Stimulated activated CD4-positive, alpha-beta T cell treated with anti-CD3 and anti-CD28 coated beads, Interleukin-4, amount 100 ng/mL, for 1 hour (primary cell): ENCODE measurements at places on chromosomes 1 and 21.

GRCh38 chr1:71019233-71019969 is 28.2 kb downstream of the PTGER3 start:
- no peak for DNase-seq

GRCh38 chr1:212700223-212700891 is 717 bp upstream of the BATF3 start:
- peak; percentile 70 for DNase-seq

DNA sequence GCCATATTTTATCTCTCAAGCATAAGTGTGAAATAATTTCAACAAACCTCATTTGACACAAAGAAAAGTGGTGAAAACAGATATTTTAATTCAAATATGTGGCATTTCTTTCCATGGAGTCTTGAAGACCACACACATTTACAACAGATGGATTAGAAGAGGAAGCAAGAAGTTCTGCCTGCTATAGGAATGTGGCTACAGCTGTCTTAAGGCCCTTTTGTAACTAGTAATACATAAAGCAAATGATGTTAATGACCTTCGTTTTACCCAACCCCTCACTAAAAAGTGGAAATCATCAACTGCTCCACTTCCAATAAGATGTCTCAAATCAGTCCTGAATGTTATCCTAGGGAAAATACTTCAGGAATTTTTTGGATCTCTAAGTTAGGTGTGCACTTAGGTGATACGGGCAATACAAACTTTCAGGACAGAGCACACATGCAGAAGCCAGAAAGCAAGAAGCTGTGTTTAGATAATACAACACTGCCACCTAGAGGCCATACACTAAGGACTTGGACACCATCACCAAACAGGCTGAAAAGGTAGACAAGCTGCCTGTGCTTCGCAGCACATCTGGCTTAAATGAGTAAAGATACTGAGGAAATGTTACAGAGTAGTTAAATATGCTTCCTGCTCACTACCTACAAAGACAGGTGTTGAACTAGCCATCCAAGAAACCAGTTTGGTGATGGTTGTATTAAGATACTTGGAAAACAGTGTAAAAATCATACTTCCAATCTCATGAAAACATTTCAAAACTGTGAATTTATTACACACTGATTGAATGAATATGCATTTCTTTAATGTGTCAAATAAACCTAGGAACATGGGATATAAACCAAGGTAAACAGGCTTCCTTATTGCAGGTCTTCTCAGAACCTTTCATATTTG is 24.4 kb downstream of the RRAGC start:
- no peak for DNase-seq

- DNase-seq = peak; percentile 69
Measured at GRCh38 chr1:18955441-18956192, 859 bp downstream of the IFFO2 start.

DNA sequence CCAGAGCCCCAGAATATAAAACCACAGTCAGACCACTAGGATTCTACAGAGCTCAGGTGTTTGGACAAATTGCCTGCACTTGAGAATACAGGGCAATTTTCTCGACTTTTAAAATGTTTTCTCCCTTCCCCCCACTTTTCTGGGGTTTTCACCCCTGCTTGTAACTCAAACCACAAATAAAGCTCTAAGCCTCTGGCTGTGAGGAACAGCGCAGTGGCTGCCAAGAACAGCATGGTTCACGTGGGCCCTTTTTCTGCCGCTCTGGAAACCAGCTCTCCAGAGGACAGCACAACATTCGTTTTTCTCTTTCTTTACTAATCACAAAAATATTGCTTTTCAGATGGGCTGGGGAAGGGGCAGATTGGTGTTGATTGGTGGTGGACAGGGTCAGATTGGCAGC is 102.2 kb upstream of the JUN start:
- no peak for DNase-seq

DNA sequence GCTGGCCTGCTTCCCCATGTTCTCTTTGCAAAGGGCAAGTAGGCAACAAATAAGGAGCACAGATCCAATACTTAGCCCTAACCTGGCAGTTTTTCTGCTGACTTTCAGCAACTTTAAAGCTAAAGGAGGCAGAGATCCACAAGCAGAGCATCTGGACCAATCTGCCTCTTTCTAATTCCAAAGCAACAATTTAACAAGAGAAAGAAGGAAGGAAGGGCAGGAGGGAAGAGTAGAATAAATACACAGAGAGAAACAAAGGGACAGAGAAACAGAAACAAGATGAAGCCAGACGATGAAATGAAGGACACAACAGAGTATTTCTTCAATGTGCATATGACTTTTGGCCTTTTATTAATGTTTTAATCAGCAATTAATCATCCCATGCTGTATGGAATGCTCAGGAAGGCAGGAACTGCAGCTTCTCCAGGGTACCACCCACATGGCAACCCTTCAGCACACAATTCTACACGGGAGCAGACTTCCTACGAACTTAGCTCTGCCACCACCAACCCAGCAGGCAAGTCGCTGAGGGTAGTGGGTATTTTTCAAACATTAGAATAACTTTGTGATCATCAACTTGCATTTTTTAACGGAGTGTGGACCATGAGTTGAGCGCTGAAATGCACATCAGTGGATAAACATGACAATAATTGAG is 15.3 kb downstream of the CLCC1 start:
- DNase-seq = no peak

- DNase-seq = no peak
Measured at GRCh38 chr21:33967086-33967571, 51.5 kb upstream of the ATP5PO start.

DNA sequence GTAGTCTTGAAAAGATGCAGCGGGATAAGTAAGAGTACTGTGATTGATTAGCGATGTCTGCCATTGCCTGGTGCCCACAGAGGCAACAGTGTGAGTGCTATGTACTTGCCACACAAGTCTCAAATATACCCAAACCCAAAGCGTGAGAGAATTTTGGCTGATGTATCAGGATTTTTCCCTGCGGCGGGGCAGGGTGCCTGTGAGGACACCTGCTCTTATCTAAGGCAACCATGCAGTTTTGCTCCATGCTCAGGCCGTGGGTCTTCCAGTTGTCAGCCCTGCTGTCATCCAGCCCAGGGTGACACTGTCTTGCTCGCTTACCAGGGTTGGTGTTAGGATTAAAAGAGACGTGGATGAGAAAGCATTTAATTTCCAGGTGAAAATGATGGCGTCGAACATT is 202.7 kb downstream of the PTPRU start:
- no peak for DNase-seq

GRCh38 chr1:62800825-62801306 is 16.9 kb downstream of the ATG4C start:
- no peak for DNase-seq

- peak; percentile 62 for DNase-seq
Measured at GRCh38 chr1:165369255-165369848, 12.8 kb upstream of the LMX1A start.

DNA sequence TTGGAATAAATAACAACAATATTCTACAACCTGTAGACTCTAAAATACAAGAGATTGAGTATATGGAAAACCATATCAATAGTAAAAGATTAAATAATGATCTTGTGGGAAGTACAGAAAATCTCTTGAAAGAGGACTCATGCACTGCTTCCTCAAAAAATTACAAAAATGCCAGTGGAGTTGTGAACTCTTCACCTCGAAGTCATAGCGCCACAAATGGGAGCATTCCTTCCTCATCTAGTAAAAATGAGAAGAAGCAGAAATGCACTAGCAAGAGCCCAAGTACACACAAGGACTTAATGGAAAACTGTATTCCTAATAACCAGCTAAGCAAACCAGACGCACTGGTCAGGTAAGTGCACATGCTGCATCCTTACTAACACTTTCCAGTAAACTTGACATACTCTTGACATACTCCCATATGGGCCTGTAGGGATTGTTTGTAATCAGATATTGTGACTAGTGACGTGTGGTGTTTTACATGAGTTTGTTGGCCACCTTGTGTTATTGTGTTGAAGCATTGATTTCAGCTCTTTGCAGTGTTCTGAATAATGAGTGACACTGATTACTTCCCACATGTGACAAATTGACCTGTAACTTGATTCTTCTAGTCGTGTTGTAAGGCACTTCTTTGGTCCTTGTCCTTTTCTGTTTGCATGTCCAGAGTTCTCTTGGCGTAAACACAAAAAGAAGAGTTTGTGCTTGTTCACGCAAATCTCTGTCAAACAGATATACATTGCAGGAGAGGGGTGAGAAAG is 28.0 kb downstream of the MACO1 start:
- DNase-seq = no peak

GRCh38 chr1:86852289-86852688 is 61.6 kb downstream of the SELENOF start:
- no peak for DNase-seq

DNA sequence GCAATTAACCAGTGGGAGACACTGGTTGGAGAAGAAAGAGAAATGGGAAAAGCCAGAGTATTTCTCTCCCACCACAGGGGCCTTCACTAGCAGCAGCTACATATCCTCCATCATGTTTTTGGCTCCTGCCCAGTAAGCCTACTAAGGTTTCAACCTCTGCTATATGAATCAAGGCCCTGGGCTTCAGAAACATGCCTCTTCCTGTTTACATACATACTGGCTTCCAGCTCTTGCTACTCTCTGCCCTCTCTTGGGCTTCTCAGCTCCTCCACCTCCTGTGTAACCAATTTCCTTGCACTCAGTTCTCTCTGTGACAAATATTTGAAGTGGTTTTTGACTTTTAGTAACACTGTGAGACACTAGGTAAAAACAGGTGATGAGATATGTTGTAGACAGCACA is 80.8 kb downstream of the LRRC7 start:
- no peak for DNase-seq

GRCh38 chr1:6979003-6979613 is 193.9 kb downstream of the CAMTA1 start:
- no peak for DNase-seq

DNA sequence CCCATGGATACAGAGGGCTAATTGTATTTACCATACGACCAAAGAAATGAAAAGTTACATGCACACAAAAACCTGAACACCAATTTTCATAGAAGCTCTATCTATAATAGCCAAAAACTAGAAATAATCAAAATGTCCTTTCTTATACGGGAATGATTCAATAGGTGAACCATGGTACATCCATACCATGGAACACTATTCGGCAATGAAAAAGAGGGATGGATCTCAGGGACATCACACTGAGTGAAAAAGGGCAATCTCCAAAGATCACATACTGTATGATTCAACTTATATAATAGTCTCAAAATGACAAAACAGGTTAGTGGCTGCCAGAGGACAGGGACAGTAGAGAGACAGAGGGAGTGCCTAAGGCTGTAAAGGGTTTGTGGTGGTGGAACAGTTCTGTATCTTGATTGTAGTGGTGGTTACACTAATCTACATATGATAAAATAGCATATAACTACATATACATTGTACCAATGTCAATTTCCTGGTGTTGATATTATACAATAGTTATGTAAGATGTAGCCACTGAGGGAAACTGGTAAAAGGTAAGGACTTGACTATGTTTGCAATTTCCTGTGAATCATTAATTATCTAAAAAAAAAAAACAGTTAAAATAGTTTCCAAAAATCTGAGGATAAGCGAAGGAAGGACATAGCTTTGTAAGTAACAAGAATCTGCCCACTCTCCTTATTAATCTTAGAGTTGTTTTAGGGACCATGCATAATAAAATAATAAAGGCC is 3.7 kb downstream of the RSBN1 start:
- no peak for DNase-seq

DNA sequence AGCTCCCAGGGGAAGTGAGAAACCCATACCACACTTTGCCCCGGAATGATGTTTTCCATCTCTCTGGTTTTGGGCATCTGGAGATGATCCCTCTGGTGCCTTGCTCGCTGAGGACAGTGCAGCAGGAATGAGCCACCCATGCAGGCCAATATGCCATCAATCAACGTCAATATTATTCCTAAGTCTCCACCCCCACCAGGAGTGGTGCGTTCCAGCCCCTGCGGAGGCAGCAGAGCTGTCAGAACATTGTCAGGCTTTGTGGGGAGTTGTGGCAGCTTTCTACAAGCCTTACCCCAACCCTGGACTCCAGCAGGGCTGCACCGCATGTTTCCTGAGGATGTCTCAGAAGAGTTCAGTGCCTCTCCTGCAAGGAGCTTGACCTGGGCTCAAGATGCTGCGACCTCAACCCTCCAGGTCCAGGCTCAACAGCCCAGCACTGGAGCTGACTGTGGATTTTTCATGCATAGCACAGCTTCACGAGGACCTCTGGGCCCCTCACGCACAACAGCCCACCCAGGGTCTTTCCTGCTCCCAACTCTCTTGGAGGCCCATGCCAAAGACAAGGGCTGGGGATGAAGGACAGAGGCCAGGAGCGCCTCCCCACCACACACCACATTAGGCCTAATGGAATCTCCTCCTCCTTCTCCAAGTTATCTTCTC is 67.5 kb downstream of the PSMG1 start:
- no peak for DNase-seq

GRCh38 chr1:11062965-11063401 is 3.2 kb upstream of the SRM start:
- DNase-seq = no peak

GRCh38 chr1:59577774-59578173 is 237.0 kb upstream of the HOOK1 start:
- DNase-seq = no peak

GRCh38 chr21:41703857-41704501 is 62.9 kb downstream of the RIPK4 start:
- DNase-seq = no peak

GRCh38 chr1:36642802-36643201 is 160.1 kb upstream of the CSF3R start:
- DNase-seq = no peak

- DNase-seq = no peak
Measured at GRCh38 chr1:90621986-90622385, 95.1 kb downstream of the BARHL2 start.

GRCh38 chr1:90707363-90707710 is 9.8 kb downstream of the BARHL2 start:
- DNase-seq = no peak

DNA sequence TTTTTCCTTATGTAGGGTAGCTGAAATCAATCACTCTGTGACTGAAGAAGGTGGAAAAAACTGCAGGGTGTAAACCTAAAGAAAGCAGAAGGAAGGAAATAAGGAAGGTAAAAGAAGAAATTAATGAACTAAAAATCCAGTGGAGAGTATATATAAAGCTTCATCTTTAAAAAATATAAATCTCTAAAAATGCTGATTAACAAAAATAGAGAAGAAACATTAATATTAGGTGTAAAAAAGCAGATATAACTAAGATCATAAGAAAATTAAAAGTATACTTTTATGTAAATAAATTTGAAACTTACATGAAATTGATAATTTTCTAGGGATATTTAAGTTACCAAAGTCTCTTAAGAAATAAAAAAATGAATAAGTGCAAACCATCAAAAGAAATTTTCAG is 159.8 kb downstream of the GALNT2 start:
- no peak for DNase-seq
